GM12892 (cell line): ENCODE measurements at places on chromosomes 7 and 10.

GRCh38 chr7:116809636-116810266 is 52.6 kb upstream of the CAPZA2 start:
- DNase-seq = no peak

GRCh38 chr10:120794390-120794789 is 56.8 kb upstream of the WDR11 start:
- DNase-seq = no peak

DNA sequence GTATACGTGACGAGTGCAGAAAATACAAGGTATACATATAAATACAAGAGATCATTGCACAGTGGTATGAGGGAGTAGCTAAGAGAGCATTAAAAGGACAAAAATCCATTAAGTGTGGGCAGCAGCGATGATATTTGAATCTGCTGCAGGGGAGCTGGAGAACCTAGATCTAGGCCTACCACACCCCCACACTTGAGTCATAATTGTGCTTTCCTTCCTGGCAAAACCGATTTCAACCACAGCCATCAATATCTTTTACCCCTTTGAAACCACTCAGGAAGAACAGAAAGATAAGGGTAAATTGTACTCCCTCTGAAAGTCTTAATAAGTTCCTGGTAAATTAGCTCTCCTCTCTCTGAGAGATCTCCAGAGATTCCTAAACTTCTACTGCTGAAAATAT is 345.0 kb downstream of the SORCS1 start:
- DNase-seq = no peak

DNA sequence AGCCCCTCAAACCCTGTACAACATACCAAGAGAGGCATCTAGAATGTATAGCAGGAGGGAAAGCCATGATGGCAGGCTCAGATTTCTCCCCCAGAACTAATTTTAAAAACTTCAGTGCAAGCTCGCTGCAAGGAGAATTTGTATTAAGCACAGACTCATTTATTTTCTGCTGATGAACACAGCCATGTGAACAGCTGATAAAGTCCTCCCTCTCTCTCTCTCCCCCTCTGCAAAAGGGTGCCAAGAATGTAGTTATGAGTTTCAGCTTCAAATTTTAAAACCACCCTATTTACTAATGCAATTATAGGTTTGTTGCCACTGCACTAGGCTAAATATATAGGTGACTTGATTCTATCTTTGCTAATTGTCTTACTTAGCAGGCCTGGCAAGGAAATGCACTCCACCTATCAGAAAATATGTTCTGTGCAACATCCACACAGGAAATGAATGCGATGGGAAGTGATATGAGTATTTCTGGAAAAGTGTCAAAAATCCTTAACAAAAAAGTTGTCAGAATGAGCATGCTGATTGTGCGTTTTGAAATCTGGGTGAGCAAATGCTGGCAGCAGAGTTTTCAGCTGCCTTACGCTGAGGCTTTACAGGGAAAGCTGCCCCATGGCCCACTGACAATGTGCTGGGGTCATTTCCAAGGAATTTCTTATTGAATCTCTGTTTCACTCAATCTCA is 43.4 kb upstream of the GHITM start:
- DNase-seq = no peak

DNA sequence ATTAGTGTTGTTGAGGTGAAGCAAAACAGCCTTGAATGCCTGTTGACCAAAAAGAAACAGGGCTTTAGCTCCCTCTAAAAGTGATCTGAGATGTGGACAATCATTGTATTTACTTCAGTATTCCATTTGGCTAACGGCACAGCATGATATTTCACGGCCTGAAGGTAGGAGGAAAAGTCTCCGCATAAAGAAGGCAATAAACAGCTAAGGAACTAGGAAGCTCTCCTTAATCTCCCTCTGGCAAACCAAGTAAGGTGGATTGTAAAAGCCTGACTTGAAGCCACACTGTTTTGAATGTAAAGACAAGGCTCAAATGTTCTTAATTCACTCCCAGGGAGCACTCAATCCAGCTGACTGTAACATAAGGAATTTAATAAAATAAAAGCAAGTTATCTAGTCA is 160.0 kb upstream of the ZNF804B start:
- DNase-seq = no peak

GRCh38 chr7:90520484-90520883 is 51.0 kb downstream of the PTTG1IP2 start:
- no peak for DNase-seq

DNA sequence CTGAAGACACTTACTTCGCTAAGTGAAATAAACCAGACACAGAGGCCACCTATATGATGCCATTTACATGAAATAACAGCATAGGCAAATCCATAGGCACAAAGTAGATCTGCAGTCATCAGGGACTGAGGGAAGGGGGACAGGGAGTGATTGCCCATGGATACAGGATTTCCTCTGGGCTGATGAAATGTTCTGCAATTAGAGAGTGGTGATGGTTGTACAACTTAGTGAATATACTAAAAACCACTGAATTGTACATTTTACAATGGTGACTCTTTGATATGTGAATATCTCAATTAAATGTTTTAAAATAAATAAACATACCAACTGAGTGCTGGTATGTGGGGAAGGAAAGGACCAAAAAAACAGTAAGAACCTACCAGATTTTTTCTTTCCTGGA is 20.4 kb downstream of the PPA1 start:
- DNase-seq = no peak

- peak; percentile 46 for DNase-seq
These were observed 528 bp downstream of the CAMK2G start for GRCh38 chr10:73873838-73874215.

GRCh38 chr10:58574058-58574457 is 61.4 kb downstream of the BICC1 start:
- DNase-seq = no peak

GRCh38 chr7:57210871-57211270 is 78.6 kb upstream of the ZNF479 start:
- no peak for DNase-seq

DNA sequence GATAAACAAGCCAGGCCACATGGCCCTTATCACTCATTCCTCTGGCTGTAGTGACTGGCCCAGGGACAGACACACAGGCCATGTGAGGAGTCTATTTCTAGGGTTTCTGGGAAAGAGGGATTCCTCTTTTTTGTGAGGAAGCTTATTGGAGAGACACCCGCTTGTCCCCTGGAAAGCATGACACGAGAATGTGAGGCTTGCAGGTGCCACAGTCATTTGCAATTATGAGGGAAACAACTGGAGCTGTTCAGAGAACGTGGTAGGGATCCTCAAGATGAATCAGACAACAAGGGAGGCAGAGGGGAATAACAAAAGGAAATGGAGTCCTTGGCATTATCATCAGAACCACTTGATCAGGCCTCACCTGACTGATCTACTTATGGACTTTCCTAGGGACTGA is 64.5 kb downstream of the ADCYAP1R1 start:
- DNase-seq = no peak

DNA sequence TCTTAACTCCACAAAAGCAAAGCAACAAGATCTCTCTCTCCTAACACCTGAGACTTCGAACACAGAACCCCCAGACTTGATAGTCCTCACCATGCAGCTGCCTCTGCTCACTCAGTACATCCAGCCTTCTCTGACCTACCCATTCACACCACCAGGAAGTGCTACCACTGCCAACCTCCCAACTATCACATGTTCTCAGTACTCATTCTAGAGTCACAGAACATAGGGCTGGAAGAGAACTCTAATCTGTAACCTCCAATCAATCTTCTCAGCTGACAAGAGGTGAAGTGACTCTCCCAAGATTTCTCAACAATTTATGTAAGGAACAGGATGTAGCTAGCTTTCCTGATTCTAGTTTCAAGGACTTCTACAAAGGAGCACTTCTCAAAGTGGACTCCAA is 3.8 kb downstream of the NUDCD3 start:
- DNase-seq = no peak

DNA sequence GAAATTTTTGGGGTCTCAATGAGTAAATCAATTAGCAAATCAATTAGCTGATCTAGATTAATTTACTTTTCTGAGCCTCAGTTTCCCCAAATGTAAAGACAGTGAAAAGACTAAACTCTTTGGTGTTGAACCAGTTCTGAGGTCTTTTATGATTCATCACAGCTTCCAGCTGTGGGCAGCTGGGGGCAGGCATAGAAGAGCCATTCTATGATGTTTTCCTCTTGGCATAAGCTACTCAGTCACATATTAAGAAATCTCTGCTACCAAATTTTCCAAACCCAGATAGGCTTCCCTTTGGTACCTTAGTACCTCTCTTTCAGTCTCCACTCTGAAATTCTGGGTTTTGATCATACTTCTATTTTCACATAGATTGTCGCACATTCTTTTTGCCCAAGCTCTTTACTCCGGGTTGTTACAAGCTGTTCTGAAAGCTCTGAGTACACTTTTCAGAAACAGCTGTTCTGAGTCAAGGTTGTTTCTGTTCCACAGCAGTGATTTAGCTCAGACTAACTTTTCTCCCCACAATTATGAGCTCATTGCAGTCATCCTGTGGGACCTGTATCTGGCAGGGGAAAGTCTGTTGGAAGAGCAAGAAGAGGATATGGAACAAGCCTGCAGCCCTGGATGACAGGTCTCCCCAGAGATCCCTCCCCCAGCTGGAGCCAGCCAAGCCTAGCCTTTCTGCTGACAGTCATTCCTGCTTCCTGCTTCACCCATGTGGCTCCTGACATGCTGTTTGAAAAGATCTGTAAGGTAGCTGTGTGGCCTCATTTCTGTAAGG is 599.6 kb upstream of the GHITM start:
- DNase-seq = no peak

DNA sequence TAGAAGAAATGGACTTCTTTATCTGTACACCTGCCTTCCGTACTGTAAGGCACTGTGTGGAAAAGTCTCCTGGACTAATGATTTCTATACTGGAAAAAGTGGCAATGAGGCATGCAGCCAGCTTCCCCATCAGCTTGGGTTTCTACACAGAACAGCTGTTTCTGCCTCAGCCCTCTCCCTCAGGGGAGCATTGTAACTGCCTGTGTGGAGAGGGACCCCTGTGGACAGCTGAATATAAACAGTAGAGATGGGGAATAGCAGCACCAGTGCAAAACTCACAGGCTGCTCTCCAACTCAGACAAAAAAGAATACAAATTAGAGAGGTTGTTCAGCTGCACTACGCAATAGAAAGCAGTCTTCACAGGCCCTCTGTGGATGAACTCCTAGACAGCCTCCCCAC is 451.3 kb upstream of the MBL2 start:
- no peak for DNase-seq

- no peak for DNase-seq
These were observed 852 bp upstream of the KLF6 start for GRCh38 chr10:3785851-3786271.

DNA sequence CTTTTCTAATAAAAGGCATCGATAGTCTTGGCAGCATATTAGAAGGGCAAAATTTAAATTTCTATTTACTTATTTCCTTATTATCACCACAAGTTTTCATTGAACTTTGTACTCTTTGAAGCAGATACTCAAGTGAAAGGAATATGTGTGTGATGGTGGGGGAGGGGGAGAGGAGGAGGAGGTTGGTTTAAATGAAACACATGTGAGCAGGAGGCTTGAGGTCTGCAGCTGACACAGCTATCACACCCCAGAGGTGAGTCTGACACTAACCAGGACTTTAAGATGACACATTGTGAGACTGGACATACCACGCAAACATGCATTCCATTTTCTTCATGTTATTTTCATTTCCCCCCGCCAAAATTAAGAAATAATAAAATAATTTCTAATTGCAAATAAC is 63.3 kb downstream of the CTTNBP2 start:
- no peak for DNase-seq

GRCh38 chr10:23648618-23649017 is 209.7 kb downstream of the OTUD1 start:
- no peak for DNase-seq

DNA sequence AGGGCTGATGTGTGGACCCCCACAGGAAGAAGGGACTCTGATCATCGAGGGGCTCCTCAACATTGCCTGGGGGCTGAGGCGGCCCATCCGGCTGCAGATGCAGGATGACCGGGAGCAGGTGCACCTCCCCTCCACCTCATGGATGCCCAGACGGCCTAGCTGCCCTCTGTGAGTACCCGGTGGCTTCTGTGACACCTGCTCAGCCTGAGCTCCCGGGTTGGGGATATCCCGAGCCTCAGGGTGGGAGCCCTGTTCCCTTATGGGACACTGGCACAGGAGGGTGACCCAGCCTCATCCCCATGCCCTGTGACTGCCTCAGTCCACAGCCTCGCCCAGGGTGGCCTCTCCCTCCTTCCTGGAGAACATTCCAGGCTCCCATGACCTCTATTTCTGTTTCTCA is 3.9 kb upstream of the DEPP1 start:
- DNase-seq = no peak

GRCh38 chr10:82554381-82554780 is 679.4 kb downstream of the NRG3 start:
- DNase-seq = no peak

DNA sequence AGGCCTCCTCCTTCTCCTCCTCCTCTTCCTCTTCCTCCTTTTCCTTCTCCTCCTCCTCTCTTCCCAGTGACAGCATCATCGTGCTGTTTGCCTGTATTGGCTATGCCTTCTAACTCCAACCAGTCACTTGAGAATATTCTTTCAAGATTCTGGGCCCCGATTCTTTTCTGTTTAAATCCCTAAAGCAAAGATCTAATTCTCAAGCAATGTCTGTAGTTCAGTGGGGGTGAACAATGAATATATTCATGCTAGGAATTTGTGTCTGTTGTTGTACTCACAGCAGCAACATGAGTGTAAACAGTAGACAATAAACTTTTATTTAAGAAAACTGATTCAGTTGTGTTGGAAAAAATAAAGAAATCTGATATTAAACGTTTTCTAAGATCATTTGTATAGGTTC is 30.7 kb downstream of the NUDT5 start:
- DNase-seq = no peak

DNA sequence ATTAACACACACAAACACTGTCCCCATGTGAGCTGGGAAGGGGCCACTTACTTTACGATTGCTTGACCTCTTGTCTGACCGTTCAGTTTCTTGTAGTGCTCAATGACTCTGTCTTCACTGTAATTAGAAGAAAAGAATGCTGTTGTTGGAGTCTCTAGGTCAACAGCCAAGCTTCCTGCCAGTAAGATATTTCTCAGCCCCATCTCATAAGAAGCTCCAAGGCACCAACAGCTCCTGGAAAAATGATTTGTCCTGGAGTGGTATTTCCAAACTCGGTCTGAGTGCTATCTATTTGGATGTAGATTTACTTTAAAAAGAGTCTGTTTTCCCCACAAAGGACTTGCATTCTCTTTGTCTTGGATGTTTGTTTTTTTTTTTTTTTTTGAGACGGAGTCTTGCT is 153.7 kb downstream of the PRPF18 start:
- no peak for DNase-seq

DNA sequence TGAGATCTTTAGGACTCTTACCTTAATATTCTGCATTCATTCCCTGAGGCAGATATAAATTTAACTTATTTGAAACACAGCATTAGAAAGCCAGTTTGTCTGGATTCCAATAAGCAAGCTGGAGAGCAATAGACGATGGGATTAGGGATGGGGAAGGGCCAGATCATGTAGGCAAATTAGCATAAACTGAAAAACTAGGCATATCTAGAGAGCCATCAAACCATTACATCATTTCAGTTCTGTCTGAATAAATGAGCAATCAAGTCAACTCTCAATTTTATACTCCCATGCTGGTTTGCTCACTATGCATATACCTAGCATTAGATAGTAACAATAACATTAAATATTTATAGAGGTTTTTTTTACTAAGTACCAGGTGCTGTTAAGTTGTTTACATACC is 583.6 kb upstream of the LRRN3 start:
- DNase-seq = no peak

GRCh38 chr10:117818721-117819120 is 228.0 kb downstream of the RAB11FIP2 start:
- DNase-seq = no peak

- DNase-seq = peak; percentile 25
These were observed 54.2 kb upstream of the FHIP2A start for GRCh38 chr10:114767101-114767985.
